ENCODE measurements at places on chromosomes 6 and 20.

GRCh38 chr6:33962246-33963027, 158.6 kb upstream of the MLN start:
- no peak for DNase-seq

DNA sequence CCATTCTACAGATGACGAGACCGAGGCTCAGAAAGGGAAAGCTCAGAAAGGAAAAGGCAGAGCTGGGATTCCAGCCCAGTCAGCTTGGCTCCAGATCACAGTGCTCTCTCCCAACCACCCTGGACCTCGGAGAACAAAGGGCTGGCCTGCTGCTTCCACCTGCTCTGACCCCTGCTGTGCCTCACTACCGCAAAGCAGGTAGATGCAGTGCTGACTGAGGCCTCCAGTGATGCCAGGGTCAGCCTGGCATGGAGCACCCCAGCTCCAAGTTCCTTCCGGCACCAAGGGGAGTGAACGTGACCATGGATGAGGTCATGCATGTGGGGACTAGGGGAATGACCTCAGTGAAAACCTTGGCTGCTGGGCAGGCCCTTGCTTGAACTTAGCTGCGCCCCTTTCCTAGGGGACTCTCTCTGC, 20.7 kb upstream of the TLDC2 start:
- DNase-seq: no peak

DNA sequence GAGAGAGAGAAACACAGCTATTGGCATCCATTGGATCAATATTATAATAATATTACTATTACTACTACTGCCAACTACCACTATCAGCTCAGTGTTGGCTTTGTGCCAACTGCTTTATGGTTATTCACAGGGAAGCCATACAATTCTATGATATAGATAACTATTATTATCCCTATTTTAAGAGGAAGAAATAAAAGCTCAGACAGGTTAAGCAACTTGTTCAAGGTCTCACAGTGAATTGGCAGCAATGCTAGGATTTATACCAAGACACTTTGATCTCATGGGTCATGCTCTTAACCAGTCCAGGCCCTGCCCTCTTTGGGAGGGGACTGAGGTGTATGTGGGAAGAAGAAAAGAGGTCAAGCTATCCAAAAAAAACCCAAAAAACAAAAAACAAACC, 82.0 kb upstream of the TRAF3IP2 start:
- DNase-seq: no peak

GRCh38 chr6:89035252-89036101, 45.1 kb upstream of the PNRC1 start:
- peak; percentile 96 for DNase-seq

GRCh38 chr6:17585766-17586490, 14.2 kb upstream of the FAM8A1 start:
- peak; percentile 19 for DNase-seq

GRCh38 chr20:40856653-40857052, 167.6 kb upstream of the MAFB start:
- no peak for DNase-seq

- DNase-seq: peak; percentile 67
Measured at GRCh38 chr6:111642463-111643158, 36.9 kb upstream of the TRAF3IP2 start.

GRCh38 chr6:142452993-142453392, 151.2 kb downstream of the ADGRG6 start:
- no peak for DNase-seq

GRCh38 chr6:38933426-38933825, 115.2 kb upstream of the GLP1R start:
- peak; percentile 25 for DNase-seq

GRCh38 chr6:38612143-38612965, 27.4 kb downstream of the BTBD9 start:
- DNase-seq: no peak

DNA sequence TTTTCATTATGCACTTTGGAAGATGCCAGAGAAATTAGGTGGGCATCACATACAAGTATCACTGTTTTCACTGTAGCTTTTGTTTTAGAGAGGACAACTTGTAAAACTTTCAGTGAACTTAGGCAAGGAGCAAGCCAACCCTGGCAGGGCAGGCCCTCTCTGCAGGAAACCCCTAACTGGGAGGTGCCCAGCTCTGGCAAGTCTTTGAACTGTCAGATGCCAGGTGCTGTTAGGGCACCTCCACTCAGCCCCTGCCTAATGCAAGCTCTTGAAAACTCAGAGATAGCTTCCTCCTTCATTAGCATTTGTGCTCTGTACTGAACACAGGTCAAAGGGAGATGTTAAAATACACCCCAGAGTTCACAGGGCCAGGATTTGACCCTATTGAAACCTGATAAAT, 774.2 kb upstream of the FLRT3 start:
- DNase-seq: no peak

DNA sequence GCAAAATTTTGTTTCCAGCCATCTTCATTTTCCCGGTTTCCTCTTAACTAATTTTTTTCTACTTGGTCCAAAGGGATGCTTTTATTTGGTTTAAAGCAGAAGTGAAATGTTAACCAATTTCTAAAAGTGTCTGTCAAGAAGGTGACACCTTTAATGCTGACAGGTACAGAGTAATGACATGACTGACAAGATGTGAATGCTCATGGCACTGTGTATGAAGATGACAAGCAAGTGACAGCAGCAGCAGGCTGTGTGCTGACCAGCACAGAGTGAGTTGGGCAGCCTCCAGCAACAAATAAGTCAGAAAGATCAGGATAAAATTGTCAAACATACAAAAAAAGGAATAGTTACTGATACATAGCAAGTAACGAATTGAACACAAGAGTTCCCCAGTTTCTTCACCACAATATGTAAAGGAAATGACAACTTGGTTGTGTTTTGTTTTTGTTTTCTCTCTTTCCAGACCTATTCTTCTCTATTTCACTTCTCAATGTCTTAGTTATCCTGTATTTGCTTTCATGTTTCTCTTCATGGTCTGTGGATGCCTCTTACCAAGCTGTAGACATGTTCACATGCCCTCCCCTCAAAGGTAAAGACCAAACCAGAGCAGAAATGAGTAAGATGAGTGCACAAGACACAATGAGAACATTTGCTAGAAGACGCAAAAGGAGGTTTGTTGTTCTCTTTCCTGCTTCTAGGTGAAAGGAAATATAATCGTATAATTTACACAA, 174.9 kb downstream of the FRK start:
- no peak for DNase-seq

GRCh38 chr6:126302191-126302590, 37.7 kb upstream of the CENPW start:
- DNase-seq: peak; percentile 3

GRCh38 chr20:30419466-30419865, 838.0 kb upstream of the DEFB115 start:
- DNase-seq: no peak

- no peak for DNase-seq
Measured at GRCh38 chr20:19392344-19393130, 180.1 kb downstream of the SLC24A3 start.

DNA sequence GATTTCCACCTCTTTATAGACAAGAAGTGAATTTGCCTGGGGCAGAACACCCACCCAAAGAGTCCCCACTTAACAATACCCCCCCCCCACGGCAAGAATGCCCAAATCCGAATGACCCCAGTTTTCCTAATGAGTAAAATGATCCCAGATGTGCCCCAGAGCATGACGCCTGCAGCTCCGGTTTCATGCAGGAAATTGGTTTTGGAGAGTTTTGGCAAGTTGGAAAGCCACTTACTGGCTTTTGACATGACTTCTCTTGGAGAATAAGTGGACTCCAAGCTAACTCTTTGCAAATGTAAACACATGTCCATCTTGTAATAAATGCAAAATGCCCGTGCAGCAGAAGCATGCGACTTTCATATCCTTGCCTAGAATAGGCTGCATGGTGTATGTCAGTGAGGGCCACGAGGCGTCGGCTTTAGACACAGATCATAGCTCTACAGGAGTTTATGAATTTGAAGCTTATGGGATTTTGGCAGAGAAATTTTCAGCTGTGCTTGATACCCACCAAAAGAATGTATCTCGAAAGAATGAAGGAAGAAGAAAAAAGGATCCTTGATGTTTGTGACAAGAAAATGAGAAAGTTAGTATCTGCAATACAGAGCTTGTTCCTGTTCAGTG, 24.2 kb downstream of the EDN3 start:
- no peak for DNase-seq

DNA sequence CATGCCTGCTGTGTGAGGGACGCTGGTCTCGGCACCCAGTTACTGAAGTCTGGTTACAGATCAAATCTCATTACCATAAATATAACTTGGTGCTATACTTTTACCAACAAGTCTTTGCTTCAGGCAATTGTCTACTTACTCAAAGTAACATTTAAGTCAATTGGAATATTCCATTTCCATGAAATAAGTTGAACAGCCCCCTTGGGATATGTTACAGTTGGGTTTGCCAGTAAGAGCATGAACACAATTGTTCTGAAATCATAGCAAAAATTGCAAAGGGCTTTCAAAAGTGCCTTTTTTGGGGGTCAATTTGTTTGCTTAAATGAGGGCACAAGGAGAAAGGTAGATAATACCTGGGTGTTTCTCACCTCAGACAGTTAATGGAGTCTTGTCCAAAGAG, 170.9 kb upstream of the EXOC2 start:
- DNase-seq: no peak

GRCh38 chr6:164533045-164533362, 776.4 kb downstream of the C6orf118 start:
- DNase-seq: no peak

DNA sequence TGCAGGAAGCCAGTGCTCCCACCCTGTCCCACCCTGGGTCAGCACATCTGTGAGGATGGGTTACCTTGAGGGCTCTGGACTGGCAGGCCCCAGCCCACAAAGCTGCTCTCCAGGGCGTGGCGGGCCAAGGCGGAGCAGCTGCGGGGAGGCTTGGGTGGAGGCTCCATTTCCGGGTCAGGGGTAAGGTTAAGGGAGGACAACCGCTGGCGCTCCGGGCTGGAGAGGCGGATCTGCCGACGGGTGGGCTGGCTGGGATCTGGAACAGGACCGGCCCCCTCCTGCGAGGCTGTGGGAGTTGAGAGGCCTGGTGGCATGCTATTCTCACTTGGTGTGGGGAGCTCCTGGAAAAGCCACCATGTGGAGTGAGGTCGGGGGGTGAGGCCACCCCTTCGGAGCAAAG, 5.5 kb downstream of the SMPD2 start:
- no peak for DNase-seq

GRCh38 chr20:24984961-24985640, 7.5 kb downstream of the APMAP start:
- DNase-seq: peak; percentile 55

- no peak for DNase-seq
Measured at GRCh38 chr6:53302678-53303360, 45.9 kb downstream of the ELOVL5 start.

- DNase-seq: peak; percentile 37
Measured at GRCh38 chr20:2694008-2694471, 1.5 kb downstream of the EBF4 start.

GRCh38 chr6:155066361-155066760, 71.2 kb downstream of the TIAM2 start:
- no peak for DNase-seq

DNA sequence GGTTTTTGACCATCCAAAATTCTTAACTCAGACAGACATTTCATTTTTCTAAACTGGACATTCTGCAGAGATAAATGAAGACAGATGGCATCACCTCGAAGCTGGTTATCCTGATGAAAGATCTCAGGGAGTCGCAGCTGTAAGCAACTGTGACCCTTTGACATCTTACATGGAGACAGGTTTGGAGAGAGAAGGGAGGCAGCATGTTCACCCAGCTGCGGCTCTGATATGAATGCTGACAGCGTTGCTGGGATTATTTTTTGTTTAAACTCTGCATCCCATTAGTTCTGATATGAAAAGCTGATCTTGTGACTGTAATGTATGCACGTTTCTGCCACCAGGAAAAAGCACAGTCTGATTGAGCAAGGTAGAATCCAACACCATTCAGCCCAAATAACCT, 89.4 kb downstream of the C6orf118 start:
- DNase-seq: no peak

GRCh38 chr6:35742842-35743241, 6.0 kb downstream of the ARMC12 start:
- DNase-seq: no peak

GRCh38 chr20:61575151-61575937, 323.3 kb downstream of the CDH4 start:
- DNase-seq: no peak

- DNase-seq: no peak
Measured at GRCh38 chr6:41153992-41154625, at the start of gene TREML1. Gene TREML1, minus strand, starts transcription at chr6:41154347. Its CDS starts 59 bp downstream, at chr6:41154288.

- DNase-seq: no peak
Measured at GRCh38 chr20:6525447-6526303, 241.8 kb upstream of the BMP2 start.

- no peak for DNase-seq
Measured at GRCh38 chr6:53892707-53893106, 97.9 kb downstream of the LRRC1 start.

DNA sequence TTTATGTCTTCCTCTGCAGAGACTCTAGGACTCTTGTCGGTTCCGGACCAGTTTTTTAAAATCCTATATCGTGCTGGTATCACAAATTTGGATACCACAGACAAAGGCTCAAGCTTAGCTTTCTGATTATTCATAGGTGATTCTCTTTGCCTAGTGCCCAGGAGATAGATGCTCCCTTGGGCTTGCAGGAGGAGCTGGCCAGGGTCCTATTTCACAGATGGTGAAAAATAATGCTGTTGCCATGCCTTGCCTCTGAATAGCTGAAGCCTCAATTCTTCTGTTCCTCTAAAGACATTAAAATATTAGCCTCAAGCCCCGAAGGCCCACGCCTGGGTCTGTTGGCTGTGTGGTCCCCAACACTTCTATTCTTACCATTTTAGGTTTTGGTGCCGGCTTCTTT, 123.9 kb upstream of the BACH2 start:
- DNase-seq: no peak

GRCh38 chr6:91330896-91331295, 744.0 kb upstream of the MAP3K7 start:
- DNase-seq: no peak

DNA sequence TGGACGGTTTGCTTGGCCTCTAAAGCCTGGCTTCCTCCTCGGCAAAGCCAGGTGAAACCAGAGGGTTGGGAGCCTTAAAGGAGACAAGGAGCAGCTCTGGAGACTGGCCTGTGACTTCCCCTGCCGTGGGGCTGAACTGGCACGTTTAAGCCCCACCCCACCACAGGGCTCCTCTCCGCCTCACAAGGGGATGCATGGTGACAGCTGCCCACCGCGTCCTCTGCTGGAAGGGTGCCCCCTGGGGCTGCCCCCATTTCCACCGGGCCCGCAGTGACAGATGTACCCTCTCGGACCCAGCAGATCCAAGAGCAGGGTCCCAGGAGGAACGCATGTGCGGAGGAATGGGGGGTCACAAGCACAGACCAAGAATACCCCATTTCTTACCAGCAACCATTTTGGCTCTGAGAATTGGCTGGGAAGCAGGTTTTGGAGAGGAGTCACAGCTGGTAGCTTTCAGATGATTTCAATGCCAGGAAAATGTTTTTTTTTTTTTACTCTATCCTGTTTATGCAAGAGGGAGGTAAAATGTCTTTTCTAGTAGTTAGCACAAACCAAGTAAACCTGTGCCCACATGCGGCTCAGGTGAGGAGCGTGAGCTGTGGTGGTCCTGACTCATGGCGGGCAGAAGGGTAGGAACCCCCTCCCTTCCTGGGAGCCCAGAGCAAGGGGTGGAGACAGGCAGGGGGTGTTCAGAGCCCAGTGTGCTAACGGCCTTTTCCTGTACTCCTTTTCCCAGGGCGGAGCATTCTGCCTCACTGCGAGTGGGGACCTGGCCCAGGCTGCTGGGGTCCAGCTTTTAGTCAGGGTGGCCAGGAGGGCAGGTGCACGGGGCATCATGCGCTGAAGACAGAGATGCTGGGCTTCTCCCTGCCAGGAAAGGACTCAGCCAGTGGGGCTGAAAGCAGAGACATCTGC, 33.0 kb downstream of the FRMD1 start:
- no peak for DNase-seq

GRCh38 chr20:57281900-57282299, 15.5 kb upstream of the BMP7 start:
- no peak for DNase-seq

Data from suppressor macrophage treated with lipopolysaccharide for 4 hours (primary cell).